ENCODE measurements at places on chromosomes 1 and 21. TPM values are rescaled to one million over a fixed set of nuclear protein-coding genes. Genes with fewer than 3 reads are reported as not detected.

DNA sequence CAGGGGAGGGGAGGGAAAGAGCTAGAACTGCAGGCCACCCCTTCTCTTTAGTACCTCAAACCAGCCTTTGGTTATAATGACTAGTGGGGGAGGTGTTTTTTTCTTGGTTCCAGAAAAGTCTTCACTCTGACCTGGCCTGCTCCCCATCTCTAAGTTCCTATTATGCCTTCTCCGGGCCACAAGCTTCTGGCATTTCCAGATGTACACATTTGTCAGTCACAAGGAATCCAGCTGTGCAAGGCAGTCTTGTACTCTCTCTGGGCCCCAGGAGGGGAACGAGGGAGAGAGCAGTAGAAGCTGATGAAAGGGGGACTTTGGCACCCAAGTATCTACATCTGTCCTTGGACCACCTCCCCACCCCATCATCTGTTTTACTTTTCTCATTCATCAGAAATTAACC is 2.7 kb upstream of the FALEC start:
- DNase-seq = no peak

GRCh38 chr1:153816283-153816889 is 41.2 kb downstream of the SLC27A3 start:
- DNase-seq = no peak

Gene RASAL2
- total RNA-seq = 26.0 TPM

- DNase-seq = no peak
Measured at GRCh38 chr1:190172651-190173430, 304.8 kb downstream of the BRINP3 start.

GRCh38 chr1:231796141-231796540 is 169.6 kb downstream of the DISC1 start:
- DNase-seq = no peak

GRCh38 chr1:61536174-61537108 is 188.5 kb downstream of the TM2D1 start:
- no peak for DNase-seq

GRCh38 chr1:246041360-246041759 is 465.7 kb downstream of the SMYD3 start:
- DNase-seq = no peak

DNA sequence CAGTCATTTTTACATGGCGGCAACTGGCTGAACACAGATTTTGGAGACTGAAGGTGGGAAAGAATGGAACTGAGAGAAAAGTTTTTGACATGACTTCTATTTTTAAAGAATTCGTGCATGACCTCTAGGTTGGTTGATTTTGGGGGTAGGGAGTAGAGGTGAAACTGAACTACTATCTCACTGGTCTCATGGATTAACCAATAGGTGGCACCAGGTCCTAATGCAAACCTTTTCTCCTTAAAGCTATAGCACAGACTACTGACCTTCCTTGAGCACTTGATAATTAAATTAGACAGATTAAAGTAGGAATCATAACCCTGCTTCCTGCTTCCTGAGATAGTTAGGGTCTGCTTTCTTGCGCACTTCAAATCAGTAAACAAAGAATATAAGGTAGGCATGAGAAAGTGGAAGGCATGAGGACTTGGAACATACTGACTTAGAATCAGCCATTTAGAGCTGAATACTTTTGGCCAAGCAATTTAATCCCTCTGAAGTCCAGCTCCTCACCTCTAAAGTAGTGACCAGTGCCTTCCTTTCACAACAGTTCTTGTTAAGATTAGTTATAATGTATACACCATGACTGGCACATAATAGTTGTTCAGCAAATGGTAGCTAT is 206.0 kb downstream of the CENPF start:
- no peak for DNase-seq

GRCh38 chr1:37575692-37576091 is 19.0 kb downstream of the DNALI1 start:
- no peak for DNase-seq

GRCh38 chr1:54131419-54131818 is 21.4 kb downstream of the CDCP2 start:
- DNase-seq = no peak

Gene YY1AP1
- total RNA-seq = 91.7 TPM

Gene OR6N1
- total RNA-seq = not detected

- DNase-seq = no peak
Measured at GRCh38 chr1:6998267-6998666, 213.0 kb downstream of the CAMTA1 start.

DNA sequence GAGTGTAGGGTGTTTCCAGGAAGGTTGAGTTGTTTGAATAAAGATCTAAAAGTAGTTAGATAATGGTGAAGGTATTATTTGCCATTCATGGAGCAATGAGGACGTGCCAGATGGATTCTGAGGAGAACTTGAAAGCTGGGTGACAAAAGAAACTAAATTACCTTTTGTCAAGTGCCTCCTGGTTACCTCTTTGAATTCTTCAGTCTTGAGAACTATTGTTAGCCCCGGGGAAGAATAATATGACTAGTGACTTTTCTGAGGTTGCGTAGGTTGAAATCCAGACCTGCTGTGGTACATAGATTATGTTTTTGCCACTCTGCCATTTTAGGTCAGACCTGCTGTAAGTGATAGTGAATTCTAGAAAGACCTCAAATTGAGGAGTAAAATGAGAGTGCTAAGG is 11.5 kb downstream of the LAMC1 start:
- DNase-seq = no peak

DNA sequence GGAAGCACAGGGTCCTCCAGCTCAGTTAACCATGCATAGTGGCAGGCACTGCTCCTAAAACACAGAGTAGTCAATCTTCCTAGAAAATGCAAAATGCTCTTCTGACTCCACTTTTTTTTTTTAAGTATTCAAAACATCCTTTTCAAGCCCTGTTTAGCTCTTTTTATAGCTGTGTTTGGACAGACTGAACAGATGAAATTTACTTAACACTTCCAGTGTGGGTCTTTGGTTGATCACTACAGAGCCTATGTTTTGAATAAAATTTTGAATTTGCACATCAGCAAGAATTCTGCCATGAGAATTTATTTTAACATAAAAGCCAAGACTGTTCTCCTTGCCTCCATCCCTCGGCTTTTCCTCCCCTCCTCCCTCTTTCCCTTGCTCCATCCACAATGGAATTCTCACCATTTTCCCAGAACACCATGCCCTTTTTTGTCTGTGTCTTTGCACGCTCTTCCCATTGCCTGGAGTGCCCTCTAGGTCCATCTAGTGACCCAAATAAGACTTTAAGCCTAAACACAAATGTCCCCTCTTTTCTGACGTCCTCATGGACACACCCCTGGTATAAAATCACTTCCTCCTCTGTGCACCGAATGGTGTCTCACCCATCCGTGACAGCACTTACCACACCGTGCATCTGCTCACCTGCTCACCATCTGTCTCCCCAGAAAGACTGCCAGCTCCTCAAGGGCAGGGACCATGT is 24.0 kb upstream of the CPT2 start:
- DNase-seq = no peak

Gene BACE2
- total RNA-seq = 52.9 TPM

DNA sequence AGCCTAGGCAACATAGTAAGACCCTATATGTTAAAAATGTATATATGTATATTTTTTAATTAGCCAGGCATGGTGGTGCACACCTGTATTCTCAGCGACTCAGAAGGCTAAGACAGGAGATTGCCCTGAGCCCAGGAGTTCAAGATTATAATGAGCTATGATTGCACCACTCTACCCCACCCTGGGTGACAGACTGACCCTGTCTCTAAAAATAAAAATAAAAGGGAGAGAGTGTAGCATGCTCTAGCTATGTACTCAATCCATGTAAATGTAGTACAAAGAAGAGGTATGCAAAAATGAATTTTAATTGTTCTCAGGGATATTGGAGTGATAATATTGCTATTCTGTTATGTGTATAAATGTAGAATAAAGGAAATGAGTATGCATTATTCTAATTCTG is 52.9 kb upstream of the DARS2 start:
- no peak for DNase-seq

Gene HSD11B1
- 4.1 TPM for total RNA-seq

GRCh38 chr1:228325267-228325666 is 81.4 kb downstream of the TRIM11 start:
- DNase-seq = no peak

DNA sequence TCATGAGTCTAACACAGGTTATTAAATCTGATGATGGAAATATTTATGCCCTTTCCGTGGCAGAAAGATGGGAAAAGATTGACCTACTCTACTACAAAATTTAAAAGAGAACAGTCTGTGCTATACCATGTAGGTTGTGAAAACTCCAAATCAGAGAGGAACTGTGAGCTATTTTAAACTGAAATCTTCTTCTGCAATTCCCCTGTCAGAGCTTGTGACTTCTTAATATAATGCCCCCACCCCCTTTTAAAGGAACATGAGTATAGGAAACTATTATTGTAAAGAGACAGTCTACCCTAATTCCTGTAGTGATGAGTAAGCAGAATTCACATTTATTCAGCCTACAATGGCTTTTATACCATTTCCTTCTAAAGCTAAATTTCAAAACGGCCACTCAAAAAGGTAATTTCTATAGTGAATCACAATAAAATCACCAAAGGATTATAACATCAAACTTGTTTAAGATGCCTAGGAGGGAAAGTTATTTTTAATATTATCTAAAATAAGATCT is 11.7 kb downstream of the DSCAM start:
- DNase-seq = no peak

GRCh38 chr1:192867180-192867579 is 58.3 kb downstream of the RGS2 start:
- no peak for DNase-seq

DNA sequence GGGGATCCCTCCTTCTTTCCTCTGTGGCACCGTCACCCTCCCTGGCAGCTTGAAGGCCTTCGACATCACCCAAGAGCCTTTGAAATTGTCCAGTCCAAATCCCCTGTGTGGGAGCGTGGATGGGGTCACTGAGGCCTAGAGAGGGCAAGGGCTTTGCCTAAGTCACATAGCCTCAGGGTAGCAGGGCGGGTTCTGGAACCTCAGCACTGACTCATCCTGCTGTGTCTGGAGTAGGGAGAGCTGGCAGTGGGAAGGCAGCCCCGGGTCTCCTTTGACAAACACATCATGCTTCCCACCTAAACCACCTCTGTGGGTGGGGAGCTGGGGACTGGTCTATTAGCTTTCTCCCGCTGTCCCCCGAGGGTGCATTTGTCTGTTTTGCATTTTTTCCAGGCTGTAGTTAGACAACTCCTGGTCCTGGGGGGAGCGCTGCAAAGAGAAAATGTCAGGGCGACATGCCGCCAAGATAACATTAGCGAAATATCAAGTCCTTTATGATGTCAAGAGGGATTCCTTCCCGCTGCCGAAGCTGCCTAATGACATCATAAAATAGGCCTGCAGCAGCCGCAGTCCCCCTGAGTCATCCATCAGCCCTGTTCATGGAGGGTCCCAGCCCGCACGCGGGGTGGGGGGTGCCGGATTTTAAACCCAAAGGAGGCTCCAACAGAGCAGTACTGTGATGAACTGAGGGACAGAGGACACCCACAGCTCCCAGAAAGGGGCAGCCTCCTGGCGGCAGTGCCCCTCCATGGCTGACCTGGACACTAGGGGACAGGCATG is 77.0 kb upstream of the POU3F1 start:
- DNase-seq = no peak

DNA sequence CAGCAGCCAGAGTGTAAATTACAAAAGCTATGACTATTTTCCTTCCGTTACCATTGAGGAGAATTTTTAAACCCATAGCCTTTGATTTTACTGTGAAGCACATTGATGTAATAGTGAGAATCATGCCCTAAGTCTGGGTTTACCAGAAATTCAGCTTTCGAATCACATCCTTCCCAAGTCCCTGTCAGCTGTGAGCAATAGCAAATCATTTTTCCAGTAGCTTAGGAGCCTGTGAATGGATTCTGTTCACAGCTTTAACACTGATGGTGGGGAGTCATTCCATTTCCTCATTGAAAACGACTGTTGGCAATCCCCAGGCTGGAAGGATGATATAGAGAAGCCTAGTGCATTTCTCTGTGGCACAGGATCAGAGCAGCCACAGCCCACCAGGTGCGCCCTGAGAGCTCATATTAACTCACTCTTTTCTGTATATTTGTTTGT is 82.2 kb upstream of the C1orf105 start:
- DNase-seq = no peak

All from ureter (tissue), 1 donor.